Activated CD8-positive, alpha-beta memory T cell treated with anti-CD3 and anti-CD28 coated beads for 4 hours (primary cell): ENCODE measurements at places on chromosomes 13 and 19.

DNA sequence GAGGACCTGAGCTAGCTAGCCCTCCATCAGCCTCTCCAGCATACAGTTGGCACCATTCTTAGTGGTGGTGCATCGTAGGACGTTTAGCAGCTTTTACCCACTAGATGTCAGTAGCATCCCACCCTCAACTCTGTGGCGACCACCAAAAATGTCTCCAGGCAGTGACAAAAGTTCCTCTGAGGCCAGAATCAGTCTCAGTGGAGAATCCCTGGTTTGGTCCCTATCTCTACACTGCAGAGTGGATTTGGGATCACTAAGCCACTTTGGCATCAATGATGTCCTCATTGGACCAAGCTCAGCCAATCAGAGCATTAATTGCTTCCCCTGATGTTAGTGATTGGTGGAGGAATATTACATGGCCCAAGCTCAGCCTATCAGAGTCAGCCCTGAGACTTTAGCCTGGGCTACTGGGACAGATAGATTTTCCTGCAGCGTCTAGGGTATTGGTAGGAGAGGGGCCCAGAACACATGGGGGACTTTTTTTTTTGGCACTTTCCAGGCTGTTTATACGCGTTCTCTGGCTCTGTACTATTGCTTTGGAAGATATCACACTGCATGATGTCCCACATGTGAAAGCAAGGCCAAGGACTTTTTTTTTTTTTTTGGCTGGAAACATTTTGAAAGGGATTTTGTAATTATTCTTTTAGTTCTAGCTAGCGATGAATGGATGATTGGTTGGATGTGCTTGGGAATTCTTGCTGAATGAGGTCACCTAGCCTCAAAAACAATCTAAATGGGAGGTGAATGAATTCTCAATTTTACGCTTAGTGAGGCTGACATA is 7.0 kb downstream of the TMEM221 start:
- no peak for DNase-seq

DNA sequence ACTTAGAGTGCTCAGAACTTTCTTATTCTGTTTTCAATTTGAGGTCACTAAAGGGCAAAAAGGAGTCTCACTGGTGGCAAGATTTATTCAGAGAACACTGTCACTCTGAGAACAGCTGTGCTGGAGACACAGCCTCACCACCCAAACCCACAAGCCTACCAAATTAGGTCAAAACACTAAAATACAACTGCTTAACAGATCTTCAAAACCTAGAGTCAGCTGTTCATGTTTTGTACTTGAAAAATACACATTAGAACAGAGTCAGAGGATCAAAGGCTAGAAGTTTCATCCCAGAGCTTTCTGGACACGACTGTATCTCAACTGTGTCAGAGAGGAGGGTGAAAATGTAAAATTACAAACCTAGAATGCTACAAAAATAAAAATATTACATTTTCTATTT is 89.3 kb downstream of the MIPEP start:
- no peak for DNase-seq

DNA sequence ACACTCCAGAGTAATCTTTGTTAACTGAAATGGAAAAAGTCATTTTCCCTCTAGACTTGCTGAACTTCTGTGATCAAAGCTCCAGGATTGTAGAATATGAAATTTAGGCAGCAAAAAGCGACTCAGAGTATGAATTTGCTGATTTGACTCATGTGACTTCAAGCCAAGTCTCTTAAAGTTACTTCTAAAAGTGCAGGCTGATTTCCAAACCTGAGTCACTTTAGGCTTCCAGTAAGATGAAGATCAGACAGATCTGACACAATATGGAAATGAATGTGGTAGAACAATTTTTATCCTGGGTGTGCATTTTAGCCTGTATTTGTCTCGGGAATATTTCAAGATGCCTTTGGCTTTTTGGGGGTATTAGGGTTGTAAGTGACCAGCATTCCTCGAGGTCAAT is 151.0 kb upstream of the TMTC4 start:
- DNase-seq = no peak

DNA sequence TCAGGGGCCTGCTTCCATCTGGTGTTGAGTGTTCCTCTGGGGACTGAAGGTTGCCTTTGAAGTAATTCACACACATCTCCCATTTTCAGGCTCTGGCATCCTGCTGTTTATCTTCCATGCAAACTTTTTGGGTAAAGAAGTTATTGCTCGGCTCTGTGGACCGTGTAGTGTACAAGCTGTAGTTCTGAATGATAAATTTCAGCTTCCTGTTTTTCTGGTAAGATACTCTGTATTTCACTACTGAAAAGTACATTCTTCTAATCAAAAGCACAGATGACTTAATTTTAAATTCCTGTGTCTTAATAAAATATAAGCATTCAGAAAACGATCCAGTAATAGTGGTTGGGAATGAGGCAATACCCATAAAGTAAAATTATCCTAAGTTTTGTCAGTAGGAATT is 36.7 kb downstream of the MPHOSPH8 start:
- no peak for DNase-seq

DNA sequence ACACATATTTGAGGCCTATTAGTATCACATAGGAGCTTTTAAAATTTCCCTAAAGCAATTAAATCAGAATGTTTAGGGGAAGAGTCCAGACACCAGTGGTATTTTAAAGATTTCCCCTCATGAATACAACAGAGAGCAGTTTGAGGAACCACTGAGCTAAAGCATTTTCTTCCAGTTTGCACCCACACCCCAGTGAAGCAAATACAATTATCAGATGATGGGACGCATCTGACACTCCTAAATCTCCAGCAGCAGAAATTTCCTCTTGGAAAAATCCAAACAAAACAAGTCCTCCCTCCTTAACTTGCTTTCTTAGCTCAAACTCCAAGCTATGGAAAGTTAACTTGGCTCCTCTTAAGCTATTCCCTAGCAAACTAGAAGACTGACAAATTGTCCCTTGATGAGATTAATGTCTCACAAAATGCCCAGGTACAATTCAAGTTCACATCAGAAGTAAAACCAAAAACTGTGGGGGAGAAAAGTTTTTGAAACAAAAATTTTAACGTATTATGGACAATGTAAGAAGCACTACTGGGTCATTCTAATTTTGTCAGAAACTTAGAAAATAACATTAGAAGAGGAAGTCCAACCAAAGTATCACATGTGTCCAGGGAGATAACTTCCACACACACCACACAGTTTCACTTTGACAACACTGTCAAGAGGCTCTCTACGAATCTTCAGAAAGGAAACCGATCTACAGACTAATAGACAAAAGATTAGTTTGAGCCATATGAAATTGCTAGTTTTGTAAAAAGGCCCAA is 74.1 kb downstream of the ABCC4 start:
- no peak for DNase-seq

DNA sequence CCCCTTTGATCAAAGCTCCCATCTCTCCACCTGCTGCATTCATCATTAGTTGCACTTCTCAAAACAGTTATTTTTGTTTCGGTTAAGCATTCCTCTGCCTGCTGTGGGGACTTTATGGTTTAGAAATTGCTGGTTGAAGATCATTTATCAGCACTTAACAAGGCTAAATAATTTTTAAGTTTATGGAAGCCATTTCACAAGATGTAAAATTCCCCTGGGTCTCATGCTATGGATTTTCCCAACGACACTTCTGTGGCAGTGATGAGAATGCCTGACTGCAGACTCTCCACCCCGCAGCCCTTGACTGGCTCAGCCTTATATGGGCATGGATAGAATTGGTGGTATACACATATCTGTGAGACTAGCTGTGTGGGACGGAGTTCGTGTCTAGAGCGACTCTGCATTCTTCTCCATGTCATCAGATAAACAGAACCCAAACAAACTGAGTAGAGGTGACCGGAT is 52.8 kb downstream of the COL4A2 start:
- no peak for DNase-seq

DNA sequence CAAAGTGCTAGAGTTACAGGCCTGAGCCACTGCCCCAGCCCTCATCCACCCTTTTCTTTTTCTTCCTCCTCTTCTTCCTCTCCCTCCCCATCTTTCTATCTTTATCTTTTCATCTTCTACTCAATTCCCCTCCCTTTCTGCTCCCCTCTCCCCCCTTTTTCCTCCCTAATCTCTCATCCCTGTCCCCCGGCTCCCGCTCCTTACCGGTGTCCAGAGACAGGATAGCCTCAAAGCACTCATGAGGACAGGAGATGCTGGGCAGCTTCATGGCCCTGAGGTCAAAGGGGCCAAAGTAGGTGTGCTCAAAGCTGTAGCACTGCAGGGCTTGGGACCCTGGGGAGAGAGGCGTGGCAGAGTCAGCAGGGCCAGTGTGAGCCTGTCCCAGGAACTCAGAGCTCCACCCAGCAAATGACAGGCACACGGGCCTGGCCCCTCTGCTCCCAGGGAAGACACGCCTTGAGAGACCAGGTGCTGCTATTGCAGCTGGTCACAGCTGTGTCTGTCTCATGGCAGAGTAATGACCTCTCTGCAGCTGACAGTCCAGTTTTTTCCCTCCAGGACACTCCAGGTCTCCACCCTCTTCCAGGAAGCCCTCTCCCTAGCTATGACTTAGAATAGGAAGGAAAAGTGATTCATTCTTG is 2.6 kb downstream of the LYPD5 start:
- no peak for DNase-seq

- DNase-seq = no peak
Measured at GRCh38 chr19:30492586-30493270, 120.5 kb downstream of the ZNF536 start.

DNA sequence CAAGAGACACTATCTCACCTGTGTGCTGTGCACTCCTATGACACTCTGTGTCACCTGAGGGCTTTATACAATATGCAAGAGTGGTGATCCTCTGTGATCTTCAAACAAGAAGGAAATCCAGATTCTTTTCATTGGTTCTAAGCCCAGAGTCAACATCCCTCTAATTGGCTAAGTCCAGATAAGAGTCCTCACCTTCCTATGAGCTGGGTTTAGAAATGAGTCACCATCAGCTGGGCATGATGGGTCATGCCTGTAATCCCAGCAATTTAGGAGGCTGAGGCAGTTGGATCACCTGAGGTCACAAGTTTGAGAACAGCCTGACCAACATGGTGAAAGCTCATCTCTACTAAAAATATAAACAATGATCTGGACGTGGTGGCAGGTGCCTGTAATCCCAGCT is 144.4 kb downstream of the ZNF675 start:
- no peak for DNase-seq

DNA sequence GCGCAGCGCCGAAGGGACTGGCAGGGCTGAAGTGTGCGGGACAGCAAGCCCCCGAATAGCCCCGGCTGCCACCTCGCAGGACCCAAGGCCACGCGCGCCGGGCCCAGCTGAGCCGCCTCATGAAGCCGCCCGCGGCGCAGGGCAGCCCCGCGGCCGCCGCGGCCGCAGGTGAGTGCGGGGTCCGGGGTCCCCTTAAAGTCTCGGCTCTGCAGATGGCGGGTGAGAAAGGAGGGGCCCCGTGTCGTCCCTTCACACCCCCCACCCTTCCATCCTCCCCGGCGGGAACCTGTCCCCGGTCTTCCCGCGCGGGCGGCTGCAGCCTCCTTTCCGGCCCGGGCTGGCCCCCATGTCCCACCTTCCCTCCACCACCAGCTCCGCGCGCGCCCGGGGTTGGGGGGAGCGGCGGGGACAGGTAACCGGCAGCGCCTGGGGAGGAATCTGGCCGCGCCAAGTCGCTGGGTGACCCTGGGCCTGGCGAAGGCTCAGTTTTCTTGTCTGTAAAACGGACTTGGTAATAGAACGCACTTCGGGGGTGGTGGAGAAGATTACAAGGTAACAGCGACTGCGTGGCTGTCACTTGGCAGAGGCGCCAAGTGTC is 338 bp downstream of the RGCC start:
- DNase-seq = no peak

DNA sequence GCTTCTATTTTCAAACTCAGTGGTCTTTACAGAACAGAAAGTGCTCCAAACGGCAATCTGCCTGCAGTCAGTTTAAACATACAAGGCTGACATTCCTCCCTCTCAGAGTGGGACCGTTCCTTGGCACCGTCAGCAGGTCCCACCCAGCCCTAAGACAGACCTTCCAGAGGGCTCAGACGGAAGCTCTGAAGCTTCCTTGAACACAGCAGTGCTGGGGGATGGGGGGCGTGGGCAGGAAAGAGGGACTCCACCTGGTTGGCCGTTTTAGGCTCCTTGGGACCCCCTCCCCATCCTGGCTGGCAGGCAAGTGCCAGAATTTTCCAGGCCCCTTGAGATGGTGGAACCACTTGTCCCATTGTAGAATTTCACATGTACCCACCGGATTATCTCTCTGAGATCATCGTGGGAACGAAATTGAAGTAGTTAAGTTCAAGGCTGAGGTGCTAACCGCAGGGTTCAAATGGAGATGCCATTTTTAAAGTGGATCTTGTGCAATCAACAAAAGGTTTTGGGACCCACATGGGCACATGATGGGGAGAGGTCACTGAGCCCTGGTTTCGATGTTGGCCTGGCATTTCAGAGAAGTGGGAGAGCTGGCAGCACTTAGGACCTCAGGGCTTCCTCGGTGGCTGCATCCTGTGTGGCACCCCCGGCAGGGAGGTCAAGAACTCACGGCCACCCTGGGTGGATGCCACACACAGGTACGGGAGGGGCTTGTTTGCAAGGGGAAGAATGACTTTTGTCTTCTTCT is 46.2 kb downstream of the KLF2 start:
- no peak for DNase-seq

GRCh38 chr13:113507505-113508345 is 17.2 kb upstream of the DCUN1D2 start:
- DNase-seq = no peak

GRCh38 chr13:32548837-32549236 is 10.2 kb upstream of the N4BP2L2 start:
- DNase-seq = no peak

- DNase-seq = no peak
Measured at GRCh38 chr19:46378268-46378667, 31.4 kb downstream of the PPP5C start.

DNA sequence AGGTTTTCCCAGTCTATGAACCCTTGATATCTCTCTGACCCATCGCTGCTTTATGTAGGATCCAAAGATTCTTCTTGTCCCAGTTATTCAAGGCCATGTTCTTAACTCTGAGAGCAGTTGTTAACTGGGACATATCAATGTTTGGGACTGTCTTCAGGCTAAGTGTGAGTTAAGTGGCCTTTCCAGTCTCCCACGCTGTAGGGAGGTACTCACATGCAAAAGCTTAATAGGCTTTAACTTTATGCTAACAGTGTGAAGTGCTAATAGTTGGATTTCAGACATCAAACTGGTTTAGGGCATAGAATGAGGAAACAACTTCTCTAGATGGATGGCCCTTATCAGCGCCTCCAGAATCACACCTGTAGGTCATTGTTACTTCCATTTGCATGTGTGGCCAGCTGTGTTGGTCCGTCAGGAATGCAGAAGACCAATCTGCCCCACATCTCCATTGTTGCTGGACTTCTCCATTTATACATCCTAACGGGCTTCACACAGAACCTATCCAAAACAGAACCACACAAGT is 104.7 kb upstream of the MBNL2 start:
- no peak for DNase-seq

- DNase-seq = no peak
Measured at GRCh38 chr13:39641645-39642044, 13.8 kb upstream of the COG6 start.

DNA sequence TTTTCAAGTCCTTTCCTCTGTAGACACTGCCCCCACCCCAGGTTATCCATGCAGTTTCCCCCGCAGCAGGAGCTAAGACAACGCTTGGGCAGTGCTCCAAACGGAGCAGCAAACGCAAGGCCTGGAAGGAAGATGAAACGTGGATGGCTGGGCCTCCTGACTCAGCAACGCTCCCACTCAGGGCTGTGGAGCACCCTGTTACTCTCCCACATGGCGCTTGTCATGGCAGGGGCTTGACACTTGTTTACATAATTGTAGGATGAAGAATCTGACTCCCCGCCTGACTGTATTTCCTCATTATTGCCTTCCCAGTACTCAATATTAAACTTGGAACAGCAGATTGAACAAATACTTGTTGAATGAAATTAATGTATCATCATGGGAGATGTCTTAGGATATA is 799 bp upstream of the C1QTNF9B start:
- no peak for DNase-seq

GRCh38 chr19:5799247-5800241 is 5.3 kb upstream of the NRTN start:
- DNase-seq = no peak
